ENCODE measurements at places on chromosomes 16 and 17.

DNA sequence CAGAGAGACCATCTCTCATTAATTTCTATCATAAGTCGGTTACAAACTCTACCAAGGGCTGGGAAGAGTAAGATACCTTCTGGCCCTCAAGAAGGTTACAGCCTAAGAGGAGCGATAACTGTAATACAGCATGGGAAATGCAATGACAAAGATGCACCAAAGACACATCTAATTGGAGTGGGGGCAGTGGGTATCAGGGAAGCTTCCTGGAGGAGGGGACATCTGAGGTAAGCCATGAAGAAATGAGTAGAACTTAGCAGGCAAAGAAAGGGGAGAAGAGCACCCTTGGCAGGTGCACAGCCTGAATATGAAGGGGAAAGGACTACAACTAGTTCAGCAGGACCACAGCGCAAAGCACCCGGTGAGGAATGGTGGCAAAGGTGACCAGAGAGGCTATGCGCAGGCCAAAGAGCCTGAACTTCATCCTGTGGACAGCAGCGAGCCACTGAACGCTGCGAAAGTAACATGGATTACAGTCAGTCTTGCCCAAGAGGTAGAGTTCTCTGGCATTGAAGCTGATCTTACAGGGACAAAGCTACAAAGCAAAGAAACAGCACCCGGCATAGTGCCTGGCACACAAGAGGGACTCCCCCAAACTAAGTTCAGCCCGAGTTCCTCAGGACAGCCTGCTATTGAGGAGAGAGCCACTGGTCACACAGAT, 2.8 kb downstream of the TBC1D10B start:
- no peak for DNase-seq

GRCh38 chr17:29732613-29733012, 109.9 kb upstream of the CORO6 start:
- peak; percentile 70 for DNase-seq

DNA sequence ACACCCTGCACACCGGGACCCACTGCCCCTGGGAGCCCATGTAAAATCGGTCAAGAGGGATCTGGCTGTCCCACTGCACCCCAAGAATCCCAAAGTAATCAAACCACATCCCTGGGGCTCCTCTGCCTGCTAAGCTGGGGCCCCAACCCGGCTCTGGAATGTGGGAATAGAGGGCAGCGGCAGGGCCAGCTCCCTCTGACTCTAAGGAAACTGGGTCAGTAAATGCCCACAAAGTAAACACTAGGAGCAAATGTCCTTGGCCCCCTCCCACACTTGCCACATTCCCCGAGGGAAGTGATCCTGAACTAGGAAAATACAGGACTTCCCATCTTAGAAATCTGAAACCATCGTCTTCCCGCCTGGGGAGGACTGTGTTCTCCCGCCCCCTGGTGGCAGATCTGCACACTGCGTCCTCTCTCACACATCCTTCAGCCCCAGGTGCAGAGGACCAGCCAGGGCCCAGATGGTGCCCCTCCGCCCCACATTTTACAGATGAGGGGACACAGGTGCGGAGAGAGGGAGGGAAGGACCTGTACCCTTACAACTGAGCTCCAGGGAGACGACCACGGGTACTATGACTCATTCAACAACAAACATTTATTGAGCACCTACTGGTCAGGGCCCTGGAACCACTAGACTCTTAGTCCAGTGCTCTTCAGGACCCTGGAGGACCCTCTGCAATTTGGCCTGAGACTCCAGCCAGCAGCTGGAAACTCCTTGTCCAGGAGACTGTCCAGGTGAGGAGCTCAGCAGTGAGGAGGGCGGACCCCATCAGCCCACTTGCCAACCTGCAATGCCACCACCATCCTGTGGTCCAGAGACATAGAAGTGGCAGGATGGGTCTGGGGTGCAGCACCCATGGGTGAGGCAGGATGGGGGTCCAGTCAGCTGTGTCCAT, 10.1 kb downstream of the P3H4 start:
- DNase-seq: peak; percentile 79

GRCh38 chr17:60540460-60540859, 14.4 kb upstream of the APPBP2 start:
- DNase-seq: no peak

DNA sequence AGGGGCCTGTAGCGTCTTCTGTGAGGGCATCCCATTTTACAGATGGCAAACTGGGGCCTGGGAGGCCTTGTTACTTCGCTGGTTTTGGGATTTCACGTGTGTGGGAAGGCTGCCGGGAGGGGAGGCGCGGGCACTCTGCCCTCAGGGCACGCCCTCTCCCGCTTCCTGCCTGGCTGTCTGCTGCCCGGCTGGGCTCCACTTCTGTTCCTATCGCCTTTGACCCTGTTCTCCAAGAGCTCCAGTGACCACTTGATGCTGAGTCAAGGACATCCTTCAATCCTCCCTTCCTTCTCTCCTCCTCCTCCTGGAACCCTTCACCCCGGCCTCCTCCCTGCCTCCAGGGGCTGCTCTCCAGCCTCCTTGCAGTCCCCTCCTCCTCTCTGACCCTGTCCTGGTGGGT, 16.0 kb downstream of the SPNS3 start:
- DNase-seq: no peak

- DNase-seq: peak; percentile 99
These were observed 13.1 kb downstream of the ABCA9 start for GRCh38 chr17:69047368-69048263.

DNA sequence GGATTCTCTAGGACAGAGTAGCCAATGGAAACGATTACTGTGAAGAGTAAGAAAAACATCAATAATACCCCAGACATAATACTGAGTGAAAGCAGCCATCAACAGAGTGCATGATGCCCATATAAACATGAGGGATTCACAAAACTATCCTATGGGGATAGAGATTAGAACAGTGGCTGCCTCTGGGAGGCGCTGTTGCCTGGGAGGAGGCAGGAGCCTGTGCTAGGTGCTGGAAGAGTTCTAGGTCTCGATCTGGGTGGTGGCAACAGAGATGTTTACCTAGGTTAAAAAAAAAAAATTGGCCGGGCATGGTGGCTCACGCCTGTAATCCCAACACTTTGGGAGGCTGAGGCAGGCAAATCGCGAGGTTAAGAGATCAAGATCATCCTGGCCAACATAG, 7.9 kb downstream of the FA2H start:
- no peak for DNase-seq

- no peak for DNase-seq
These were observed 1.8 kb downstream of the SOCS1 start for GRCh38 chr16:11253995-11254912.

DNA sequence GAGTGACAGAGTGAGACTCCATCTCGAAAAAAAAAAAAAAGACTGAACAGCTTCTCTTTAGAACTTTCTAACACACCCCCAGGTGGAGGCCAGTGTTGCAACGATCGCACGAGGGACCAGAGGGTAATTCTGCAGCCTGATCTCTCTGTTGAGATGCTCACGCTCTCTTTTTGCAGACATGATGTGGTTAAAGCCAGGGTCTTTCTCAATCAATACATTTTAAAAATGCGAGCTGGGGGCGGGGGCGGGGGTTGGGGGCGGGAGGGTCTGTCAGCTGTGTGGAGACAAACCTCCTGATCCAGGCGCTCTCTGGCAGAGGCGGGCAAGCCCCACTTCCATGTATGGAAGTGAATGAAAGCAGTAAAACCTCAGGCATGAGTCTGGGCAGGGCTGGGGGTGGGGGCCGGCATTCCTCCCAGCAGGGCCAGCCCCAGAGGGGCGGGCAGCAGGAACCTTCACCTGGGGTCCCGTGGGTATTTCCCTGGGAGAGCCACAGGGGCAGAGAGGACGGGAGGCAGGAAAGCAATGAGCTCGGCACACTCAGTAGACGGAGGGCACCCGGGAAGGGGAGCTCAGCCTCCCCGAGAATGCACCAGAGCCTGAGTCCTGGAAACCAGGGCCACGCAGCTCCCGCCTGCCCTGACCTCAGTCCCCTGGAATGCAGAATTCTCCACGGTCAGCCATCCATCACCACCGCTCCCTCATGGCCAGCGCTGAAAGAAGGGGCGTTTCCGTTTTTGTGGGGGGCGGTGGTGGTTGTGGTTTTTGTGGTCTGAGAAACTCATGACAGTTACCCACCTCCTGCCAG, 28.0 kb downstream of the NXN start:
- DNase-seq: peak; percentile 42

- peak; percentile 23 for DNase-seq
These were observed 2.2 kb upstream of the ATF7IP2 start for GRCh38 chr16:10383626-10384025.

DNA sequence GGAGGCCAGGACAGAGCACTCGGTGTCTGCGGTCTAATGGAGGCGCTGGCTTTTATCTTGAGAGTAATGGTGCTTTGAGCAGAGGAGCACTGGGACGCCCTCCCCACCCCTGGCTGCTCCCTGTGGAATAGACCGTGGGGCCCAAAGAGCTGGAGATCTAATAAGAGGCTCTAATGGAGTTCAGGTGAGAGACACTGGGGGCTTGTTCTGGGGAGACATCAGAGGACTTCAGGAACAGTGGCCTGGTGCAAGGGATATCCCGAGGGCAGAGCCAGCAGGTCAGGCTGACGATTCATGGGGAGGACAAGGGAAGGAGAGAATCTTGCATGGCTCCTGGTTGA, 9.5 kb upstream of the KRT19 start:
- no peak for DNase-seq

DNA sequence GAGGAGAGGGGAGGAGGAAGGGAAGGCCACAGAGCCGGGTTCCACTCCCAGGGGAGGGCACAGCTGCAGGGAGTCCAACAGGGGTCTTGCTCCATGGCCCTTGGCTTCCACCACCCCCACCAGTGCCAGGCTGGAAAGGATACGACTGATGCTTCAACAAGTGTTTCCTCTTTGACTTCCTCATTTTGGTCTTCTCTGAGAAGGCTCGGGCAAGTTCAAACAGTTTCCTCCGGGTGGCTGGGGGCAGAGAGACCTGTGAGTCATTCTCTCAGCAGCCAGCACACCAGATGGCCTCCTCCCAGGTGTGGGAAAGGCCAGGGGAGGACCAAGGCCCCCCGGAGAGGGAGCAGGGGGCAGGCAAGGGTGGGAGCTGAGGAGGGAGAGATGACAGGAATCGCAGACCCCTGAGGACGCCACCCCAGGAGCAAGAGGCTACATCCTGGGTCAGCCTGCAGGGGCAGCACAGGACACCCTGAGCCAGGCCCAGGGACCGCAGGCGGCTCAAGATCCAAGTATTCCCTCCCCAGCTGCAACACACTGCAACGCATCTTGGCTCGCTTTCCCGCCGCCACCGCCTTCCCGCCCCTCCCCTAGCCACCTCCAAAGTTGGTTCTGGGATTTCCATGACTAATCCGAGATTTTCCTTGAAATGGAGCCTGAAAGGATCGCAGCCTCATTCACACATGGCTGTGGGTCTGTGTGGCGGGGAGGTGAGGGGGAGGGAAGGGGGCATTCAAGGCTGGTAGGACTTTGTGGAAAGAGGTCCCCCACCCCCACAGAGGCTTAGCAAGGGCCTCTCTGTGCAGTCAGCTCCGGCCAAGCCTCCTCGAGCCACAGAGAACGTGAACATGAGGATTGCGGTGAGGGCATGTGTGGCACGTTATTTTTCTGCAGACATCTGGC, 18.4 kb upstream of the MRPS23 start:
- peak; percentile 87 for DNase-seq

- DNase-seq: peak; percentile 16
These were observed 74.6 kb upstream of the ZNF750 start for GRCh38 chr17:82914375-82914774.

GRCh38 chr17:63479495-63480184, 2.8 kb downstream of the ACE start:
- no peak for DNase-seq

DNA sequence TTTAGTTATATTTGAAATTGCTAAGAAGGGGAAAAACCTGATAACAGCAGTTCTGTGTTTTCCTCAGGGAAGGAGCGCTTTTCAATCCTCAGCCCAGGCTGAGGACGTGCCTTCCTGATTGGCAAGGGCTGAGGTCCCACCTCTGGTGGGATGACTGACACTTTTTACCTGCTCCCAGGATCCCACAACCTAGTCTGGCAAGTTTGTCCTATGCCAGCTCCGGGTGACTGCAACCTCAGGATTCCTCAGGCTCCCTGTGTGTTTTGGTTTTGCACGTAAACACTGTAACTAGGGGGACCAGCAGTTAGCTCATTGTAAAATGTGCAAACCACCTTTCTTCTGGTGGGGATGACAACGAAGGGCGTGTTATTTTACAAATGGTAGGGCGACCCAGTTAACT, 7.5 kb downstream of the MARCHF10 start:
- peak; percentile 45 for DNase-seq

GRCh38 chr16:867421-868385, 67.2 kb upstream of the GNG13 start:
- no peak for DNase-seq

GRCh38 chr16:10629592-10629963, 49.2 kb upstream of the EMP2 start:
- no peak for DNase-seq

DNA sequence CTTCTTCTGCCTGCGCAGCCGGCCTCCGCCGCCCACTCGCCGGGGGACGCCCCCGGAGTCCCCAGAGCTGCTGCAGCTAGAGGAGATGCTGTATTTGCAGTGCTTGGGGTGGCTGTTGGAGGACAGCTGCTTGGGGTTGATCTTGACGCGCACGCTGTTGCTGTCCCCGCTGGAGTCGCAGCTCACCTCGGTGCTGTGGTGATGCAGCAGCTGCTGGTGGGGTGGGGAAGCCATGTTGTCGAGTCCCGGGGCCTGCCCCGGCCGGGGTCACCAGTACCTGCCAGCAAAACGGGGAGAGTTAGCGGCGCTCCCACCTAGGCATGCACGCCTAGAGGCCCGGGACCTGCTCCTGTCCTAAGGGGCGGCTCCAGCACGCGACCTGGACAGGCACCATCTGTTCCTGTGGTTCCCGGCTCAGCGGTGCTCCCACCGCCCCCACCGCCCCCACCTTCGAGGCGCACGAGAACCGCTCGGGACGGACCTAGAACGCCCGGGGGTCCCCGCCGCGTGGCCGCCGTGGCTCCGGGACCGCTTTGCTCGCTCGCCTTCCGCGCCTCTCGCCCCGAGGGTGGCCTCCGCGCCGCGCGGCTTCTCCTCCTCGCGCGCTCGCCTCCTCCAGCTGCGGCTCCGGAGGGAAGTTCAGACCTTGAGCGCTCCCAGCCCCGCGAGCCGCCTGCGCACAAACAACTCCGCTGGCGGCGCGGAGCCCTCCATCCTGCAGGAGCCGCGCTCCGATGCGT, 863 bp downstream of the ADCY9 start:
- peak; percentile 78 for DNase-seq

GRCh38 chr17:79739148-79740062, 8.7 kb downstream of the ENPP7 start:
- DNase-seq: no peak

DNA sequence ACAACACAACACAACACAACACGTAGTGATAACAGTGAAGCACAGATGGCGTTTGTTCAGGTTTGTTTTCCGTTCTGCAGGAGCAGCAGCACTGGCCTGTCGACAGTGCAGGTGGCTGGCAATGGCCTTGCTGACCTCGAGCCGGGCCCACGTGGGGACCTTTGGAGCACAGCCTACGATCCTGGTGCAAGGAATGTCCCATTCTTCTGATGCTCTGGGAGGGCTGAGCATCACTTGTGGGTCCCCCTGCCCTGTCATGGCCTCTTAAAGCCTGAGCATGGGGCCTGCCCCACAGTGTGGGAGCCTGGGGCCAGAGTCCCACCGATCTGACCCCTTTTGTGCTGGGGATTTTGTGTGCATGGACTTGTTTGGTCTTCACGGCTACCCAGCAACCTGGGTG, 6.8 kb downstream of the MAP2K3 start:
- no peak for DNase-seq

Data from cardiac fibroblast (primary cell).